Stimulated activated CD4-positive, alpha-beta T cell treated with anti-CD3 and anti-CD28 coated beads, Interleukin-12 subunit alpha, Interleukin-12 subunit beta, amount 100 ng/mL, for 48 hours (primary cell): ENCODE measurements at places on chromosomes 4 and X.
A peak's percentile ranks its signal among the peaks of the same experiment; 100 is the strongest.

DNA sequence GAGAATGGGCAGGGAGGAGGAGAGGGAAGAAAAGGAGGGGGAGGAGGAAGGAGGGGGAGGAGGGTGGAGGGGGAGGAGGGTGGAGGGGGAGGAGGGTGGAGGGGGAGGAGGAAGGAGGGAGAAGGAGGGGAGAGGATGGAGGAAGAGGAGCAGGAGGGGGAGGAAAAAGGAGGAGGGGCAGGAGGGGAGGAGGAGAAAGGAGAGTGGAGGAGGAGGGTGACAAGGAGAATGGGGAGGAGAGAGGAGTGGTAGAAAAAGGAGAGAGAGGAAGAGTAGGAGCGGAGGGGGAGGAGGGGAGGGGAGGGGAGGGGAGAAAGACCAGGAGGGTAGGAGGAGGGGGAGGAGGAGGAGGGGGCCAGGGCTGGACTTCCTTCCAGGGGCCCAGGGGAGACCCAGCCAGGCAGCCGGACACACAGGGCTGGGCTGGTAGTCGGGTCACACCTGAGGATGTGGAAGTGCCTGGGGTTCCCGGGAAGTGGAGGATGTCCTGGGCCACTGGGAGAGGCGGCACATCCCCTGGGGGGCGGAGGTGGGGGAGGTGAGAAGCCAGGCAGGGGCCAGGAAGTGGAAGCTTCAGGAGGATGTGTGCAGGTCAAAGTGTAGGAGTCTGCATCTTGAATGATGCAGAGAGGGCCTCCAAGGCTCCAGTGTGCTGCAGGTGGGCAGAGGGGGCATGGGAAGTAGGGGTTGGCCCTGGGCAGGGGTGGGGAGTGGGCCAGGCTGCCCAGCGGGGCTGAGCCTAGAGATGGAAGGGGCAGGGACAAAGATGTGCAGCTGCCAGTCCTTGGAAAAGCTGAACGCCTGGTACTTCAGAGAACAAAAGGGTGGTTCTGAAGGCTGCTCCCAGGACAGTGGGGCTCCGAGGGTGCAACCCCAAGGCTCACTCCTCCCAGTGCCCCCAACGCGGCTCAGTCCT lies 18.8 kb downstream of the IL3RA start:
- no peak for DNase-seq

DNA sequence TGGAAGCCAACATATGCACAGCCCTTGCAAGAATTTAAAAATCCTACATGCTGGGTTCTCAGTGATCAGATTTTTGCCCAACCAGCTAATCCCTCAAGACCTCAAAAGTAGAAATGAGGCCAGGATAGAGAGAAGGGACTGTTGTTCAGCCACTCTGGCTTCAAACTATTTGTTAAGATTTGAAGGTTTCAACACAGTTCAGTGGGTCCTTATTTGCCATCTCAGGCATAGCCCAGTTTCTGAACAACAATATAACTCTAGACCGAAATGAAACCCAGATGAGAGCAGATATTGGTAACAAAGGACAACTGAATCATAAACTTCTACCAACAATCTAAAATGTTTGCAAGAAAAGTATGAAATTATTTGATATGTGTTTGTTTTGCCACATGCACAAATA lies 237.3 kb downstream of the NR3C2 start:
- no peak for DNase-seq

DNA sequence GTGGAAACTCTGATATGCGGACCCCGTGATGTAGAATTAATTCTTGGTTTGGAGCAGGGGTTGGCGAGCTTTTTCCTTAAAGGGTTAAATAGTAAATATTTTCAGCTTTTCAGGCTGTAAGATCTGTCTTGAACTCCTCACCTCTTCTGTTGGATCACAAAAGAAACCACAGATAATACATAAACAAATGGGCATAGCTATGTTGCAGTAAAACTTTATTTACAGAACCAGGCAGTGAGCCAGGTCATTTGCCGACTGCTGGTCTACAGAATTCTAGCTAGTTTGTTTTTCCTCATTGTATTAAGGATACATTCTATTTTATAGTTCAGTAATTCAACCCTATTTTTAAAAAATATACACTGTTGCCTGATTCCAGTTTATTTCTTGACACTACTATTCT lies 116.6 kb downstream of the PAPSS1 start:
- DNase-seq = no peak

DNA sequence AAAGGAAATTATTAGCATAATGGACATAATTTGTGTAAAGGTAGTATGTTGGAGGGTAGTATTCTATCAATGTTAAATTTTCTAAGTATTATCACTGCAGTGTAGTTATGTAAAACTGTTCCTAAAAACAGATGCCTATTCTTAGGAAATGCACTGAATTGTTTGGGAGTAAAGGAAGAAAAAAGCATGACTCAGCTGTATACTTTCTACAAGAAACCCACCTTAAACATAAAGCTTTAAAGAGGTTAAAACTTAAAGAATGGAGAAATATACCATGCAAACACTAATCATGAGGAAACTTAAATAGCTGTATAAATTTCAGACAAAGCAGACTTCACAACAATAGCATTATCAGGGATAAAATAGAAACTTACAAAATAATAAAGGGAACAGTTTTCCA lies 292.9 kb downstream of the ANTXR2 start:
- no peak for DNase-seq

GRCh38 chr4:101348367-101348827 lies 1.1 kb upstream of the PPP3CA start:
- DNase-seq = no peak

- no peak for DNase-seq
Observed at GRCh38 chr4:156970501-156971164, 966 bp downstream of the PDGFC start.

DNA sequence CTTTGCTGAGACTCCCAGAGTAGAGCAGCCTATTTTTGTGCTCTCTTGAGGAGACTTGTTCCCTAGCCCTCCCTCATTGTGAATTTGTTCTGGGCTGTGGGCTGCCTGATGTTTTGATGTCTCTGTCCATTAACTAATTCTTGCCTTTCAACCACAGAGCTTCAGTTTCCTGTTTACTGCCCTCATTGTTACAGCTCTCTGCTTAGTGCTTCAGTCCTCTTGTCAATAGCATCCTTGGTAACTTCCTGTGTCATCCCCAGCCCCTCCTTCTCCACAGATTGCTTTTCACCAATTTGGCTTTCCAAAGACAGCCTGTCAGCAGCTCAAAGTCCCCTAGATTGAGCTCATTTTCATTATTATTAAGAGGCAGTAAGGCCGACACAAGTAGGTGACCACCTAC lies 69.9 kb downstream of the COX7B2 start:
- no peak for DNase-seq

DNA sequence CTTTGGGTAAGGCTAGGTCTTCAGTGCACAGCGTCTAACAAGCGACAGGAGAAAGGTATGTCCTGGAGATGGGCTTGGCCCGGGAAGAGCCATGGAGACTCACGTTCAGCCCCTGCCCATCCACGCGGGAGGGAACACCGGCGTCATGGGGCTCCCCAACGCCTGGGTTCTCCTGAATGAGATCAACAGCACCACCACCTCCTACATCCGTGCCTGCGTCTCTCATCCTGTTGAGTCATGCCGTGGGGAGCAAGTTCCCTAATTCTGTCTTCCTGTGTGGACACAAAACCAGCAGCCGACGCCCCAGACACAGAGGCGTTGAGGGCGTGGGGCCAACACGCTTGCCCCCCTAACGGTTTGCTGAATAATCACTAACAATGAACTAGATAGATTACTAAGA lies 20.1 kb upstream of the IL3RA start:
- DNase-seq = peak; percentile 31

- no peak for DNase-seq
Observed at GRCh38 chr4:52976523-52977230, 114.6 kb downstream of the RASL11B start.

GRCh38 chrX:68196939-68197791 lies 236.1 kb downstream of the OPHN1 start:
- peak; percentile 38 for DNase-seq

DNA sequence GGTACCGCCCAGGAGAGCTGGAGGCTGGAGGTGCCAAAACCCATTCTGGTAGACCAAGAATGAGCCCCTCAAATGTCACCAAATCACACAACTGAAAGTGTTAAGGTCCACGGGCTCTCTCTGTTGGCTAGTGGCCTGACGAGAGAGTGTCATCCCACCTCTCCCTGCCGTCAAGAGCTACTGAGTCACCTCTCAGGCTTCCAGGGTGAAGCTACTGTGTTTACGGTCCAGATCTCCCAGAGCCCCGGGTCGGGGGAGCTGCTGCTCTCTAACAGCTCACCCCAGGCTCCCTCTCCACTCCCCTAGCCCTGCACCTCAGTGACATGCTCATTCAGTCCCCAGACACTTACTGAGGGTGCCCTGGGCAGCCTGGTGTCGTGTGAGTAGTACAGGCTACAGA lies 59.2 kb downstream of the ADGRG2 start:
- DNase-seq = no peak

GRCh38 chrX:151715752-151716151 lies at the start of gene FATE1:
FATE1 (plus strand) TSS chrX:151716035; CDS start chrX:151716120, 85 bp downstream.
- no peak for DNase-seq

- DNase-seq = no peak
Observed at GRCh38 chrX:113793563-113793962, 790.3 kb upstream of the HTR2C start.
